Left renal cortex interstitium (tissue), 4 donors: ENCODE measurements at places on chromosomes 3 and 15.

DNA sequence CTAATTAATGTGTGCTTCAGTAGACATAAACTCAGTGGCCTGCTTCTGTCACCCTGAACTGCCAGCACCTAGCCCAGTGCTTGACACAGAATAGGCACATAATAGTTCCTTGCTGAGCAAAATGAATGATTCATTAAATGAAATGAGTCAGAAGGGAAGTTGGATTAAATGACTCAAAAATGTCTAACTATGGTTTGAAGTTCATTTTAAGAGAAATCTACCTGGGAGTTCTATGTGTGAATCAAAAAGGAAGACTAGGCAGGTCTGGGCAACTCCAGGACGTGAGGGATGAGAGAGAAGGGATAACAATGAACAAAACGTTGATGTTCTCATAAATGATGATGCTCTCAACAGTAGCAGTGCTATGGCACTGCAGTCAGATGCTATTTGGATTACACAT, 175.0 kb downstream of the CFAP20DC start:
- DNase-seq, result no peak

GRCh38 chr3:106560451-106560966, 691.7 kb upstream of the CBLB start:
- no peak for DNase-seq

DNA sequence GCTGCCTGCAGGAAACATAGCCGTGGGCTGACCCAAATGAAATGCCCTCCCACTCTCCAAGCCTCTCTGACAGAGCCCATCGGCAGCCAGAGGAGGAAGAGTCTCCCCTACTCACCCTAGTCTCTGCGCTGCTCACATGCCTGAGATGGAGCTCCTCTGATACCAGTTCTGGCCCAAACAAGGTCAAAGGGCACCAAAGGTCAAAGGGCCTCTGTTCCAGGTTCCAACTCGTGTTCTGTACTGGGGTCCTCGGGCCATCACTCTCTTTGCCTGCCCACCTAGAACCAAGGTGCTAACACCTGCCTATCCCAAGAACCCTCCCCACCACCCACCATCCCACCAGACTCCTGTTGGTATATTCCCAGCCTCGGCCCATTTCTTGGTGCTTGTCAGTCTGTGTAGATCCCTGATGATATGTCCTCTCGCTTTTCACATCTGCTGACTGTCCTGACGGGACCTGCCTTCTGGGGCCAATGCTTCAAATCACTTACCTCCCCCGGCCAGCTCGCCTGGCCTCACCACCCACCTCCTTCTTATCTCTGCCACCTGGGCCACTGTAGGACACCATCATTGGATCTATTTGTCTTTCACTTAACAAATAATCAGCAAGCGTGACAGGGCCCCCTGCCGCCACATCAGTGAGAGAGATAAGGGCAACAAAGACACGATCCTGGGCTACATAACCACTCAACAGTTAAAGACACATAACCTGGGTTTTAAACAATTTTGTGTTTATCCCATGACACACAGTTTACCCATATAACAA, 90.4 kb downstream of the SRGAP3 start:
- DNase-seq, result no peak

- DNase-seq, result no peak
Measured at GRCh38 chr3:44068753-44069152, 172.9 kb upstream of the TOPAZ1 start.

- no peak for DNase-seq
Measured at GRCh38 chr15:58498821-58499580, 67.2 kb downstream of the LIPC start.

- DNase-seq, result no peak
Measured at GRCh38 chr3:116442331-116443021, 2.8 kb downstream of the LSAMP start.

DNA sequence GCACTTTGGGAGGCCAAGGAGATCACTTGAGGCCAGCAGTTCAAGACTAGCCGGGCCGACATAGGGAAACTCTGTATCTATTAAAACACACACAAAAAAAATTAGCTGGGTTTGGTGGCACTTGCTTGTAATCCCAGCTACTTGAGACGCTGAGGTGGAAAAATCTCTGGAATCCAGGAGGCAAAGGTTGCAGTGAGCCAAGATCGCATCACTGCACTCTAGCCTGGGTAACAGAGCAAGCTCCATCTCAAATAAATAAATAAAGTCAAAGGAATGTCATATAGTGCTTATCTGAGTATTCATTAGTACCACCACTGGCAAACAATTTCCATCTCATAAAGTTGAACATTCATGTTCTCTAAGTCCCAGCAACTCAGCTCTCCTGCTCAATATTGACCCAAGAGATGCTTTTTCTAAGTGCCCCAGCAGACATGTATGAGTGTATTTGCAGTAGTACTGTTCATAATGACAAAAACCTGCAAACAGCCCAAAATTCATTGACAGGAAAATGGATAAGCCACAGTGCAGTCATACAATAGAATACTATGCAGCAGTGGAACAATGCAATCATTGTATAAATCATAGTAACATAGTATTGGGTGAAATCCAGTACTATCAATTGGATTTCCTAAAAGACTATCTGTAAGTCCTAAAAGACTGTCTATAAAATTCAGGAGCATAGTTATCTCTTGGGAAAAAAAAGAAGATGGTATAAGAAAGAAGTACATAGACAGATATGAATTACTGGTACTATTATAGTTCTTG, 751.5 kb upstream of the LMCD1 start:
- no peak for DNase-seq

DNA sequence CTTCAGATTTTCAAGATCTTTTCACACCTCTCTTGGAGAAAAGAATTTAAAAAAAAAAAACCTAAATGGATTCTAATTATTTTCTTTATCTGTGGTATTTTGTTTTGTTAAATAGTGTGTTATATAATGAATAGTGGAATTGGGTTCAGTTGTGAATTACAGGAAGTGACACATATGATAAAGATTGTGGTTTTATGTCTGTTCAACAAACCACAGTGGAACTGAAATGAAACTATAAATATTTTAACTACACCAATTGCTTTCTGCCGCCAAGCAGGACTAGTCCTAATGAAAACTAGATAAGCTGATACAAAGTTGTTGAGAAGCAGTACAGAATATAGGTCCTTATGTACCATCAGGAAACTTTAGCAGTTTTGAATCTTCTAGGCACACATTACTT, 121.6 kb downstream of the UBE2E2 start:
- no peak for DNase-seq

GRCh38 chr15:97076011-97076410, 745.5 kb downstream of the NR2F2 start:
- no peak for DNase-seq
